SK-N-SH treated with all-trans-retinoic acid at 6 μM for 48 hours (cell line): ENCODE measurements at places on chromosomes 5 and 9.

DNA sequence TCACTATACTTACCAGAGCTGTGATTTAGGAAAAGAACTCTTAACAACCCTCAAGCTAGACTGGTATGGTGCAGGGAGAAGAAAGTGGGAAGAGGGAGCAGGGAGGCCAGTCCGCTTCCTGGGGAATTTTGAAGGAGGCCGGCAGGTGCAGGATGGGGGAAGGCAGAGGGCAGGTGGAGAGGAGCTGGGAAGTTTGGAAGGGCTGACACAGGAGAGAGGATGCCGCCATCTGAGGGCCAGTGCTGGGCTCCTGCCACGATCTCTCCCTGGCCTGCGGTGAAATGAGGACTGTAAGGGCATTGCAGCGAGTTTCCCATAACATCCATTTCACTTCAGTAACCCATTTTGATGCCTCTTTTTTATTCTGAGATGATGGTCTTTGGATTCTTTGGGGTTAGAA, 8.9 kb downstream of the DAB2IP start:
- no peak for ATAC-seq

DNA sequence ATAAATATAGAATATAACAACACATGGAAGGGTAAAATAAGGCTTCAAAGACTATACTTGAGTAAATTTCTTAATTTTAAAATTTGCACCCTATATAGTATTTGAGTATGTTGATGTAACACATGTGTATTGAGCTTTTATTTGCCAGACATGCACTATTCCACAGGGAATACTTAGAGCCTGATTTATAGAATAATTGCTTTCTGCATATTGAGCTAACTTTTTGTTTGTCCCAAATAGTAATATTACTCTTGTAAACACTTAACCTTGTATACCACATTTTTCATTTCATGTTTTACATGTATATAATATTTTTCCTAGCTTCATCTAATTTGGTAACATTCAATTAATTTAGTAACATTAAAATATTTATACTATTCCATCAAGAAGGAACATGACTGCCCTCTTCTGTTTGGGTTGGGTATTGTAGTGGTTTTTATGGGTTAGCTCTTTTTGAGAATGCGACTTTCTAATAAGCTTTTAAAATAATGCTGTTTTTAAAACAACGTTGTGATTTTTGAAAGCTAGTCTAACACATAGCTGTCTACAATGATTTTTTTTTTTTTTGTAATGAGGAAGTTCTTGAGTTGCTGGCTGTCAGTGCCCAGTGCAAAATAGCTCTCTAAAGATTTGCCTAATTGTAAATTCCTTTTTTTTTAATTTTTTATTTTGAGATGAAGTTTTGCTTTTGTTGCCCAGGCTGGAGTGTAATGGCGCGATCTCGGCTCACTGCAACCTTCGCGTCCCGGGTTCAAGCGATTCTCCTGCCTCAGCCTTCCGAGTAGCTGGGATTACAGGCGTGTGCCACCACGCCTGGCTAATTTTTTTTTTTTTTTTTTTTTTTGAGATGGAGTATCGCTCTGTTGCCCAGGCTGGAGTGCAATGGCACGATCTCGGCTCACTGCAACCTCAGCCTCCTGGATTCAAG, 4.8 kb downstream of the SUB1 start:
- ATAC-seq, result no peak

DNA sequence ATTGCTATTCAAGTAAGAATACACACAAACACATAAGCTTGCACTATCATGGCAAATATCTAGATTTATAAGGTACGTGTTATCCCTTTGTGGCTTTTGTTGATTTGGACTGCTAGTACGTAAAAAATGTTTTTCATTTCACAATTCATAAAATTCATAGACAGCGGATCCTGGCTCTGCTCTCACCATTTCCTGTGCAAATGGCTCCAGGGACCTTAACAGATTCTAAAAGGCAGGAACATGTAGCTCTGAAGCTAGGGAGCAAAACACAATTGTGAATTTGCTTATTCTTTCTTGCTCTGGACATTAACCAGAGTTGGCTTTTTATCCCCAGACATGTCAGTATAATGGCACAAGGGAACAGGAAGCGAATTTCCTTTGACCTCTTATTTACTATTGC, 1019.9 kb upstream of the WWC1 start:
- ATAC-seq, result no peak

- ATAC-seq, result peak; percentile 54
Observed at GRCh38 chr9:107283623-107284616, 841 bp downstream of the RAD23B start.

DNA sequence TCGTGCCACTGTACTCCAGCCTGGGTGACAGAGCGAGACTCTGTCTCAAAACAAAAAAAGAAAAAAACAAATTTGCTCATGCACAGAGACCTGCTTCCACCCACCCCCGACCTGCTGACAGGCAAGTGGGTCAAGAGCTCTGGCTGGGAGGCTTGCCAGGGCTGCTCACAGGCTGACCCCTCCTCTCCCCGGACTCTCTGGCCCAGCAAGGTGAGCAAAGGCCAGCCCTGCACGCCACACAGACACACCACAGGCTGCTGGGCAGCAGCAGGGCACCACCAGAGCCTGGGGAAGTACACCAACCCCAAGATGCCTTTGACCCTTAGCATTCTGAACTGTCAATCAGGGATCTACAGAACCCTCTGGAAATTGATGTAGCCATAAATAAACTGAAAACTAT, 29.2 kb downstream of the NSUN2 start:
- no peak for ATAC-seq

GRCh38 chr5:51416149-51416548, 32.9 kb downstream of the ISL1 start:
- peak; percentile 67 for ATAC-seq

- ATAC-seq, result no peak
Observed at GRCh38 chr9:74867483-74867882, 20.2 kb downstream of the TRPM6 start.

DNA sequence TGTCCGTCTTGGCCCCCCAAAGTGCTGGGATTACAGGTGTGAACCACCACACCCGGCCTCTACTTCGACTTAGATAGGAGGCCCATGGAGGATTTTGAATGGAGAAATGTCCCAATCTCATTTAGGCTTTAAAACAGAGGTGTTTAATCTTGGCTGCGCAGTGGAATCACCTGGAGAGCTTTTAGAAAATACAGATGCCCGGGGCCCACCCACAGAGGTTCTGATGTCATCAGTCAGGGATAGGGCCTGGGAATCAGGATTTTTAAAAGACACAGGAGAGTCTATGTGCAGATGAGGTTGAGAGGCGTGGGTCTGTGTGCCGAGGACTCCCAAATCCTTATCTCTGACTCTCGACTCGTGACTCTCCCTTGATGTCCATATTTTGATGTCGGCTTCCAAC, 124.0 kb upstream of the BOD1 start:
- no peak for ATAC-seq

DNA sequence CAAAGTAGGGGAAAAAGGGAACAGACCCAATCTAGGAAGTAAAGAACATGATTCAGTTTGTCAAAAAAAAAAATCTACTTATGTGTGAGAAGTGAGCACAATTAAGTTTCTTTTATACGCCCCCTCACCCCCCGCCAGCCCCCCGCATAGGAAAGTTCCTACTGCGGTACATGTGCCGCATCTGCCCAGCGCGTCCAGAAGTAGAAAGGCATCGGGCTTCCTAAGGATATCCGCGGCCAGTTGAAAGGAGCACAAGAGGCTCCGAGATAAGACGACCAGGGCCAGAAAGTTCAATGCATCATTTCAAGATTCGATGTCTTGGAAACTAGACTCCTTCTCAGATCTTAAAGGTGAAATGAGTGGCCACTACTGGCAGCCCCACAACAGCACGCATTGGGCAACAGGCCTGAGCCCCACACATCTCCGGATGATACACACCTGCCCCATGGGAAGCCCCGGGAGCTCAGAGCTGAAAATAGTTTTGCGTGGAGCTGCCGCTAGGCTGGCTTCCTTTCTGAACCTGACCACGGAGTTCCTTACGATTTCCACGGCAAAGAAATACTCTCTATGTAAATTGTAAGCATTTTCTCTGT, 203.9 kb downstream of the RAB3C start:
- no peak for ATAC-seq

GRCh38 chr5:178651046-178651810, 24.4 kb upstream of the CLK4 start:
- ATAC-seq, result no peak

GRCh38 chr9:134187891-134188385, 23.6 kb upstream of the RNU6ATAC start:
- no peak for ATAC-seq

GRCh38 chr5:158635565-158635964, 464.2 kb downstream of the EBF1 start:
- ATAC-seq, result no peak

- ATAC-seq, result no peak
Observed at GRCh38 chr5:12023614-12024241, 119.5 kb upstream of the CTNND2 start.

DNA sequence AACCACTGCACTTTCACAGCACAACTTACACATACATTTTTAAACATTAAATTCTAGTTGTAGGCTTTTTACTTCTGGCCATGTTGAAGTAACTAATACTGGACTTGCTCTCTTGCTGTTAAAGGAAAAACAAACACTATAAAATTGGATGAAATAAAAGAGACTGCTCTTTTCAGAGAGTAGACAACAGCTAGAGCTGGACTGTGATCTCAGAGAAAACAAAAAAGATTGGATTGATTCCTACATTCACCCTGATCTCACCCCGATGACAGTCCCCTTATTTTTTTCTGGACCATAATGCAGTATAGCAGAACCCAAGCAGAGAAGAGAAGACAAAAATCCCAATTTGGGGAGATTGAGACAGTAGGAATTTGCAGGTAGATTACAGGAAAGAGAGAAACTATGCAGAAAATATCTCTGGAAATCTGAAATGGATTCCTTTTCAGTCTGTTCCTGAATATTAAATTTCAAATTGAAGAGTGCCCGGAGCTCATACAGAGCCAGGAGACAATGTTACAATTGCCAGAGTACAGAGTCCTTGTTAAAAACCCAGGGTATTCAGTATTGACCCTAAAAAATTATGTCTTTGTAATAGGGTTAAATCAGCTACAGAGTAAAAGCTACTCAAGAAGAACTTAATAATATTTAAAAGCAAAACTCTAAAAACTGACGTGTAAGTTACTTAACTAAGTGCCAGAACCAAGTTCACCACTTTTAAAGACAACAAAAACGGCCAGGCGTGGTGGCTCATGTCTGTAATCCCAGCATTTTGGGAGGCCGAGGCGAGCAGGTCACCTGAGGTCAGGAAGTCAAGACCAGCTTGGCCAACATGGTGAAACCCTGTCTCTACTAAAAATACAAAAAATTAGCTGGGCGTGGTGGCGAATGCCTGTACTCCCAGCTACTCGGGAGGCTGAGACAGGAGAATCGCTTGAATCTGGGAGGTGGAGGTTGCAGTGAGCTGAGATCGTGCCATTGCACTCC, 208.6 kb downstream of the MPDZ start:
- ATAC-seq, result 0 out of 3 replicates have a peak, but pooled peaks have one; percentile 28

- no peak for ATAC-seq
Observed at GRCh38 chr5:110751902-110752762, 13.3 kb downstream of the SLC25A46 start.

DNA sequence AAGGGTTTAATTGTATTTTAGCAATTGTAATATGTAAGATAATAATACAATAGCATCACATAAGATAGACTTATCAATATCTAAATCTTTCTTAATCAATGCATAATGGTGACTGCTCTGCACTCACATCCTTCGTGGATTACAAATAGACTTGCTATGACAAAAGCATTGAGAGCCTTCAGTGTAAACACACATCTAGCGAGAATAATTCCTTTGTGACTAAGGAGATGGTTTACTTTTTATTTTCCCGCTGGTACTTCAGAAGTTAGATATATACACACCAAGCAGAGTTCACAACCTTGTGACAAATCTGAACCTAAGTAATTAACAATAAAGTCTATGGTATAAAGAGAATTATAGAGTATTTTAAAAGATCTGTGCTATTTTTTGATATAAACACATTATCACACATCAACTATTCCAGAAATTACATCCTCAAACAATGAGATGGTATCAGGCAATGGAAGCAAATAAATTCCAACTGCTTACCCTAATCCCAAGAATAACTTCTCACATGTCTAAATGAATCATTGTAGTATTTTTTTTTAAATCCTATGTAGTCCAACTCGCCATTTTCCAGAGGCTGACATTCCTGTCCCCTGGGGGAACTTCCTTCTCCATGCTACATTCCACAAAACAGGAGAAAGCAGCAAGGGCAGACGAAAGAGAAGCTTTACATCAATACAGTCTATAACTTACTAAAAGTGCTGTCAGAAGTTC, 51.2 kb downstream of the MAPKAP1 start:
- peak; percentile 52 for ATAC-seq

- ATAC-seq, result peak; percentile 91
Observed at GRCh38 chr9:27371382-27371781, 74.4 kb upstream of the EQTN start.

- no peak; the same call in 1 of the 3 replicates for ATAC-seq
Observed at GRCh38 chr9:124940521-124940893, 376 bp downstream of the GOLGA1 start.

- ATAC-seq, result peak; percentile 37; the same call in 2 of the 3 replicates
Observed at GRCh38 chr9:78004478-78005229, 27.0 kb downstream of the GNAQ start.
